Nephron progenitor cell (in vitro differentiated cells): ENCODE measurements at places on chromosomes 12 and 14.
A peak's percentile ranks its signal among the peaks of the same experiment; 100 is the strongest.

- DNase-seq = no peak
These were observed 298.1 kb downstream of the VRK1 start for GRCh38 chr14:97095269-97095668.

GRCh38 chr12:59695379-59695778, 99.5 kb downstream of the SLC16A7 start:
- no peak for DNase-seq

GRCh38 chr12:122459211-122459610, 36.7 kb upstream of the CLIP1 start:
- no peak for DNase-seq

DNA sequence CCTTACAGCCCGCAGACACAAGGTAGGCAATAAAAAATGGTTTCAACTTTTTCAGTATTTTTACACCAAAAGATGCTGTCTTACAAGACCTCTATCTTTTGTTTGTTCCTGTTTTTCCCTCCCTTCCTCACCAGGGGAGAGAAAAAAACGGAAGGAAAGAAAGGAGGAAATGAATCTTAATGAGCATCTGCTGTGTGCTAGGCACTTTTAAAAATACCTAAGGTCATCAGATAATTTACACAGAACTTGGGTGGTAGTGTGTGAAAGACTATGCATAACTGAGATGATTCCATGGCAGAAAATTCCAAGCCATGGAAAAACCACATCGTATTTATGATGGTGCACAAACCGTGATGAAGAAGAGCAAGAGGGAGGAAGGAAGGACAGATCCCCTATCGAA, 121.2 kb downstream of the DIP2B start:
- no peak for DNase-seq

DNA sequence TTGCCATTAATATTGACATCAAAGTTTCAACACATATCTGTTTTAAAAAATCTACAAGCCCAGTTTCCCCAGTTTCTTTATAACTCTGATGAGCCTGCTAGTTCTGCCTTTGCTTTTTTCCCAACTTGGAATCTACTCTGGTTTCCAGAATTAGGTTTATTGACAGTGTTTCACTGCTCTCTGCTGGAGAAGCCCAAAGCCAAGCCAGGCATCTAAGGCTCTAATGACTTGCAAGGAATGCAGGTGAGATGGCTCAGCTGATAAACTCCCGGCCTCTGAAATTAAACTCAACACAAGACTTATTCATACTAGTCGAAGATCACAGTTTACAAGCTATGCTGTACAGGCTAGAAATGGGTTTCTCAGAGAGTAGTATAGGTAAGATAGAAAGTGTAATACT, 54.3 kb downstream of the HMGA2 start:
- DNase-seq = no peak

DNA sequence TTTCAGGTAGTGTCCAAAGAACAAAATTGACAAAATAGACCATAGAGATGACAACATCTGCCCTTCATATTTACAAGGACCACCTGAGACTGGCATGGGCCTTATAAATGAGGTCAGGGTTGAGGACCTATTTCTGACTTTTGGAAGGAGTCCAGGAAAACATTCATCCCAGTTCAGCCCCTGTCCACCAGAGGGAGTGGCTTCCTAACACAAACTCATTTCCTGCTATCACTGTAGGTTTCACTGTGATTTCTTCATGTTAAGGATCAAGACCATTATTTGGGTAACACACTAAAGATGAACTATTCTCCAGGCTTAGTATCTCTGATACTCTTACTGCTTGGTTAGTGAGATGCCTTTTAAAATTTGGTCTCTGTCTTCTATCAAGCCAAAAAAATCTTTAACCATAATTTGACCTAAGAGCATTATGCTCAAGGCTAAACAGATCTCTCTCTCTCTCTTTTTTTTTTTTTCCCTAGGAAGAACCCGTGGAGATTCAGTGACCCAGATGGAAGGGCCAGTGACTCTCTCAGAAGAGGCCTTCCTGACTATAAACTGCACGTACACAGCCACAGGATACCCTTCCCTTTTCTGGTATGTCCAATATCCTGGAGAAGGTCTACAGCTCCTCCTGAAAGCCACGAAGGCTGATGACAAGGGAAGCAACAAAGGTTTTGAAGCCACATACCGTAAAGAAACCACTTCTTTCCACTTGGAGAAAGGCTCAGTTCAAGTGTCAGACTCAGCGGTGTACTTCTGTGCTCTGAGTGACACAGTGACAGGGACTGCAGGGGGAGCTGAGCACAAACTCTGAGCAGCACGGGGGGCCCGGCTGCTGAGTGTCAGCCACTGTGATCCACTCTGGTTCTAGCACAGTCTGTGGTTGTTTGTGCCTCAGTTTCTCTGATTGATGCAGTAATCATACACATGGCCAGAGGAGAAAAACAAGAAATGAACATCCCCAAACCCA, 267.6 kb upstream of the OR4E1 start:
- DNase-seq = peak; percentile 31

GRCh38 chr14:100709289-100710284, 17.1 kb upstream of the DLK1 start:
- DNase-seq = peak; percentile 67

DNA sequence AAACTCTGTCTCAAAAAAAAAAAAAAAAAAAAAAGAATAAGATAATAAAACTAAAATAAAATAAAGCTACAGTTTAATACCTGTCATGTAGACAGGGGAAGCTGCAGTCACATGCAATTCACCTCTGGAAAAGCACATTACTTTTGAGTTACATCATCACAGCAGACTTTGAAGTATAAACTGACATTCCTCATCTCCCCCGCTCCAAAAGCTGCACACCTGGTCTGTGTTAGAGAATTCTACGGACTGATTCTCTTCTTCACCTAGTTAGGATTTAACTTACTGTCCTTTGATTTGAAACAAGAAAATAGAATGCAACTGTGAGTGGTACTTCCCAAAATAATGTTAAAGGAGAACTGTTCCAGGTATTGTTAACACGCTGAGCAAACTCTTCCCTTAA, 25.1 kb downstream of the SPPL3 start:
- no peak for DNase-seq

DNA sequence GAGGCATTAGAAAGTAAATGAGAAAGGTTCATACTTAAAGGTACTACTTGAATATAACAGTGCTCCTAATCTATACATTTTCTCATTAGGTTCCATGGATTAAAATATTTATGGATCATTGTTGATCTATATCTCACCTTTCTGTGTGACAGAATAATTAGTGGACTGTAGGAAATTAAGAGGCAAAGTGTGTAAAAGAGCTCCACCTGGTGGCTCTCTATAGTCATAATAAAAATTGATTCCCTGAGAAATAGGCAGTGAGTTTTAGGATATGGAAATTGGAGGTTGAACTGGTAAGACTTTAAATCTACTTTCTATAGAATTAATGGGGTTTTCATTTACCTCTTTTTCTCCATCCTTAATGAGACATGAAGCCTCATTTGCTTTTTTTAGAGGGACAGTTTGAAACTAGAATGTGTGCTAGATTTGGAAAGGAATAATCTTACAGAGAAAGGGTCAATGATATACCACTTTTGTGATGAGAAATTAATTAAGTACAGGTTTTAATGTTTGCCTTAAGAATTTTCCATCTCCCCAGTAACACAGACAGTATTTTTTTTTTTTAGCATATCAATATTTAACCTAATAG, 11.8 kb upstream of the DERA start:
- no peak for DNase-seq

DNA sequence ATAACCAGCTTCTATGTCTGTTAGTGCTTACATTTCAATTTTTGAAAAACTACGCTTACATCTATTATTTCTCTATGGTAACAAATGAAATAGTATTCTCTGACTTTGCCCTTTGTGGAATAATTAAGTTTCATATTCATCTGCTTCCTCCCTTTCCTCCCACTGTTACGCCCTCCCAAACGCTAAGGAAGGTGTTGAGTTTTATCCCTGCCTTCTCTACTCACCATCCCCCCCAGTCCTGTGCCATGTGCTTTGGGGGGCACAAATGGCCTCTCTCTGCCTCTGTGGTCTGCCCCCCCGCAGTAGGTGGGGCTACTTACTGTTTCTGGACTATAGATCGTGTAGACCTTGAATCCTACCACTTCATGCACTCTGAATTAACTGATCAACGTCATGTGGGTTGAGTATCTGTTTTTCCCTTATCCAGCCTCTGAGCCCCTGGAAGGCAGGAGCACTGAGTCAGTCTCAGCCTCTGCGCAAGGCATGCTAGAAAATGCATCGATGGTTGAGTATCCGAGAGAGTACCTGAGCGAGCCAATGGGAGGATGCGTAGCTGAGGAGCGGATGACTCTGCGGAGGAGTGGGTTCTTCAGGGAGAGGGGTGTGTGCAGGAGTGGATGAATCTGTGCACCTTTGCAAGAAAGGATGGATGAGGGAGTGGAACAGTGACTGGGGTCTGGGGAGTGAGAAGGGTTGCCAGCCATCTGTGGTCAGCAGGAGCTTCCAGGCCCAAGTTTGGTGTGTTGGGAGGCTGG, 114.5 kb upstream of the RTL1 start:
- no peak for DNase-seq

- DNase-seq = no peak
These were observed 121.6 kb downstream of the KTN1 start for GRCh38 chr14:55701638-55702037.

DNA sequence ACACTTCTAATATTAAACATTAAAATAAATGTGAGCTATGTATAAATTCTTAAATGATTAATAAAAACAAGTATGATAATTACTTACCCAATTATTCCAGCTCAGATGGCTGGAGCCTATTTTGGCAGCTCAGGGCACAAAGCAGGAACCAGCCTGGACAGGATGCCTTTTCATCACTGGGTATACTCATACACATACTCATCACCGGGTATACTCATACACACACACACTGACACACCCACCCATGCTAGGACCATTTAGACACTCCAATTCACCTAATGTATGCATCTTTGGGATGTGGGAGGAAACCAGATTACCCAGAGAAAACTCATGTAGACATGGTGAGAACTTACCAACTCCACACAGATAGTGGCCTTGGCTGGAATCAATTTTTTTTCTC, 57.9 kb upstream of the CNOT2 start:
- no peak for DNase-seq

DNA sequence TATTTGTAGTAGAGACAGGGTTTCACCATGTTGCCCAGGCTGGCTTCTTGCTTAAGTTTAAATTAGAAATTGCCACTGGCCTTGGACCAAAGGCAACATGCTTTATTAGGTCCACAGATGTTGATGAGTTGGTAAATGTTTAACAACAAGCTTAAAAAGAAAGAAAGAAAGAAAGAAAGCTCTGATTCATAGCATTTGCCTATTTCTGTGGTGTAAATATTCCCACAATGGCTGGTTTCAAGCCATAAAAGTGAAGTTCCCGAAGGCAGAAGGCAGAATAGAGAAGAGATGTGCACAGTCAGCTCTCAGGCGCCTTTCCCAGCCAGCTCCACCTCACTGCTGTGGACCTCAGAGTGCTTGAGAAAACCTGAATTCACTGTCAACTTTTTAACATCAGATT, 26.4 kb downstream of the KCNK13 start:
- no peak for DNase-seq

- no peak for DNase-seq
These were observed 89.3 kb downstream of the DUSP6 start for GRCh38 chr12:89262855-89263552.
